Stimulated activated CD4-positive, alpha-beta T cell treated with anti-CD3 and anti-CD28 coated beads, Interleukin-1b, Interleukin-23, amount 100 ng/mL, for 1 hour (primary cell): ENCODE measurements at places on chromosomes 12 and 14.

DNA sequence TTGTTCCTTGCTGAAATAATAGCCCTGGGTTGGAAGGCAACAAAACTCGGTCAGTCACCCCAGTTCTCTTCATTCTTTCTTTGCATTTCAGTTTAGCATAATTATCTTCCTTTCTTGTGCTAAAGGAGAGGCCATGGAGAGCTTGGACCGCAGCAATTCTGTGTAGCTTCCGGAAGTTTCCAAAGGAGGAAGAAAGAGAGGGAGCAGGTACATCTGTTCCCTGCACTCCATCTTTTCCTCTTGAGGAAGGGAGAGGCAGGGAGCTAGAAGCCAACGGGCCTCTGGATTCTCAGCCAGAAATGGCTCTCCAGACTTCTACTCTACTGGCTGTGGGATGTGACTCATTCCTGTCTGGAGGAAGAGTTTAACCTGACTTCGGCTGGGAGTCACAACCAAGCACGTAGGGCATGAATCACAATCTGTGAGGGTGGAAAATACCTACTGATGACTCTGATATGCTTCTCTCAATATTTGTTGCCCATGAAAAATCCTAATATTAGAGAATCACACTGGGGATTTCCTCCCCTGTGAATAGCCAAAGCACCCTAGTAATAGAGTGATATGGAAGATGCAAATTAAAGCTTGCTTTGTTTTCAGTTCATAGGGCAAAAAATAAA is 17.0 kb downstream of the ANO6 start:
- no peak for DNase-seq

GRCh38 chr12:118053071-118053985 is 7.7 kb downstream of the WSB2 start:
- no peak for DNase-seq

DNA sequence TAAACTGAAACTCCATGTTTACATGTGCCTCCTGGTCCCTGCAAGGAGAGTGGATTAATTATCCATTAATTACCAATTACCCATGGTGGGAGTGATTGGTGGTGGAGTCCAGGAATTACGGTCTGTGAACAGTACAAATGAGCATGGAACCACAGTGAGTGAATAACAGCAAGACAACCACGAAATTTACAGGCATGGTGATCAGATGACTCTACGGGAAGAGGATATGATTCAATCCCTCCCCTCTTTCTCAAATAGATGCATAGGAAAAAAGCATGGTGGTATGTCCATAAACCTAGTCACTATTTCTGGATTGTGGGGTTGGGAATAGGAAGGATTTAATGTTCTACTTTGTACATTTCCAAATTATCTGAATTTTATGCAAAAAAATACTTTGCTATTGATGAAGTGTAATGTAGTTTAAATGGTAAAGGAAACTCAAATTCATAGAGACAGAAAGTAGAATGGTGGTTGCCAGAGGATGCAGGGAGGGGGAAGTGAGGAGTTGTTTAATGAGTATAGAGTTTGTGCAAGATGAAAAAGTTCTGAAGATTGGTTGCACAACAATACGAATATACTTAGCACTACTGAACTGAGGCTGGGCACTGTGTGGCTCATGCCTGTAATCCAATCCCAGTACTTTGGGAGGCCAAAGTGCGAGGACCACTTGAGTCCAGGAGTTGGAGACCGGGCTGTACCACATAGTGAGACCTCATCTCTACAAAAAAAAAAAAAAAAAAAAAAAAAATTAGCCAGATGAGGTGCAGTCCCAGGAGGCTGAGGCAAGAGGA is 41.2 kb upstream of the C12orf75 start:
- DNase-seq, result no peak

GRCh38 chr14:99612738-99613330 is 8.8 kb upstream of the CCDC85C start:
- no peak for DNase-seq

- no peak for DNase-seq
Measured at GRCh38 chr12:10750385-10750727, 27.2 kb upstream of the YBX3 start.

- DNase-seq, result no peak
Measured at GRCh38 chr14:65103150-65103760, 938 bp upstream of the MAX start.

GRCh38 chr14:68979021-68979721 is at the start of gene ACTN1:
ACTN1 (minus strand) TSS chr14:68979302; CDS start chr14:68979056, 246 bp downstream.
- DNase-seq, result no peak

- no peak for DNase-seq
Measured at GRCh38 chr12:98295681-98296080, 219.7 kb upstream of the TMPO start.

DNA sequence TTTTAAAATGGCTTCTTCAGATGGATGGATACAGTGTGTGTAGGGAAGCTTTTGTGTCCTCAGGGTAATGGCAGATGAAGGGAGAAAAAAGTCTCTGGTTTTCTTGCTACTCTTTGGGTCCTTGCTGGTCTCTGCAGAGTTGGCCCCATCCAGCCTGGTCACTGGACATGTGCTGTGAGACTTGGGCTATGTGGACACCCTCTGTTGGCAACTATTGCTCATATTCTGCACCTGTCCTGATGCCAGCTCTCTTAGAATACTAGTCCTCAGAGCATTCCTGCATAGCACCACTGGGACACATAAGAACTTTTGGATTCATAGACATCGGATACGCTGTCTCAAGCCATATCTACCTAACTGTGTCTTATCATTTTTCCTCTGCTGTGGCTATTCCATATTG is 20.0 kb downstream of the NAV3 start:
- DNase-seq, result no peak

DNA sequence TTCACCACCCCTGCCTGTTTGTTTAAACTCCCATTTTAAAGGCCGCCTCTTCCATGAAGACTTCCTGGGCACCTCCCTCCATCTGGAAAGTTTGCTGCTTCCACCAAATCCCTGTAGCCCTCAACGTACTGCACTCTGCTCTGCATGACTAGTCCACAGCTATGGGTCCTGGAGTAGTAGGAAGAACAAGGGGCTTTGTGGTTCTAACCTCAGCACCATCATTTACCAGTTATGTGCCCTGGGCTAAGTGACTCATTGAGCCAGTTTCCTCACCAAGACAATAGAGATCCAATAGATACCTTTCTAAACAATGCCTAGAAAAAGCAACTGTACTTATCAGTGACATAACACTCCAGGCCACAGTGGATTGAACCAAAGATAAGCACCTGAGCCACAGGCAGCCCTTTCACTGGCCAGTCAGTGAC is 8.5 kb upstream of the LTBP2 start:
- no peak for DNase-seq

DNA sequence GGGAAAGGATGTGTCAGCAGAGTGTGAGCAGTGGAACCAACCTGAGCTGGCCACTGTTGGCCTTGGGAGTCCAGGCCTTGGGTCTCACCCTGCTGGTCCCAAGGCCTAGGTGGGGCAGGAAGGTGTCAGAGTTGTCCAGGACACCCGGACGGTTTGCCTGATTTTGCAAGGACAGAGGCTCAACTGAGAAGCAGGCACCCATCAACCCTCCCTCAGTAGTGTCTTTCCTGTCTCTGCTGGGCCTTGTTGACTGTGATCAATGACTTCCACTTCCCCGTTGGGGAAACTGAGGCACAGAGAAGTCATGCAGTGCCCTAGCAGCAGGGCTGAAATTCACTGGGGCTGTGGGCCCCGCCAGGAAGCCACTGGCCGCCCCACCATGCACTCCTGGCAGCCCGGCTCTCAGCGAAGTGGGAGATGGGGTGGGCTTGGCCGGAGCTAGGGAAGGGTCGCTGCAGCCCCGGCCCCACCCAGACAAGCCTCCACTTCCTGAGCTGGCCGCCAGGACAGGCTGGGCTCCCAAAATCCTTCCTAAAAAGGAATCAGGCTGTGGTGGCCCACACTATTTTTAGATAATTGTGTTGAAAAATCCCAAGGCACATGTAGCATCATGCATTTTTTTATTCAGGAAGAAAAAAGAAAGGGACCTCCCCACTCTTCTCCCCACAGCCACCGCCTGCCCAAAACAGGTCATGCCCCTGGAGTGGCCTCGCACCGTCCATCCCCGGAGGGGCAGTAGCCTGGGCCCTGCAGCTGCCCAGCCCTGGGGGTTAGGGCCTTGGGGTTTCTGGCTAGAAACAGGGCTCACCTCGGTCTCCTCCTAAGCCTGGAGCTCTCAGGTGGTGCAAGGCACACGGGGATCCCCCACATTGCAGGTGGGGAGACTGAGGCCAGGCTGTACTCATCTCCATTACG is 127.4 kb downstream of the CALM1 start:
- DNase-seq, result no peak

DNA sequence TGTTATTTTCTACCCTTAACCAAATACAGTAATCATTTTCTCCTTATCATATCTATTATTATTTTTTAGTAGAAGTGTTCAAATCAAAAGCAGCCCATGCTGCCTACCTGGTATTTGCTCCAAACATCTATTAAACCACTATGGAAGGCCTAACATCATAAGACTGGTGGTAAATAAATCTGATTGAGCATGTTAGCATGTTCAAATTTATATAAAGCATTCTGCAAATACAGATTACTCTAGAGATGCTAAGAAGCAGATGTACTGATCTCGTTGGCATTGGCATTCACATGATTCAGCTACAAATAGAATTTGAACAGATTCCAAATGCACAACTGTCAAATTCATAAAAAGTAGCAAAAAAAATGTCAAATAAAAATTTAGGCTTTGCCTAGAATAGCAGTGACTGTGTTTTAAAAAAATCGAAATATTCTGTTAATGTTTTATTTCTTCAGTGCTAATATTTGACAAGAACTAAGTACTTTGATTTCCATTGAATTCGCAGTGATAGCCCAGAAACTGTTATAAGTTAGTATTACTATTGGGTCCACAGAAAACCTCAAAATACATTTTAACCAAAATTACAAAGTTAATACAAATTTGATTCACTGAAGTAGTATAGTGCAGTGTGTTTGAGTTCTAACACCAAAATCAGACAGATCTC is 9.4 kb upstream of the OSBPL8 start:
- no peak for DNase-seq

DNA sequence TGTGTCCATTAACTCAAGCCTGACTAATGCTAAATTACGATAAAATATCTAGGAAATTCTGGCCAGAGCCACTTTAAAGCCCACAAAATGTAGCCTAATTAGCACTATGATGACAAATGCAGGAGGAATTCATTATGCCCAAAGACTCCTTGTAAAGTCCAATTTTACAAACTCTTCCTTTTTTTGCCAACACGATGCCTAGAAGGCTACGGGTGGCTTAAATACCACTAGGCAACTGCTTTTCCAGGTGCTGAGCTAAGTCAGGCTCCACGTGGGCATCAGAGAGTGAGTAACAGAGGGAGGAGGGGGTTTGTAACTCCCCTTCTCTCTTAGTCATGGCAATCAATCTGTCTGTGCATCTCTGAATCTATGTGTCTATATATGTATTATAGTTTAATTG is 172.4 kb upstream of the NTF3 start:
- no peak for DNase-seq

- DNase-seq, result no peak
Measured at GRCh38 chr12:110301065-110301806, 20.2 kb downstream of the ATP2A2 start.

DNA sequence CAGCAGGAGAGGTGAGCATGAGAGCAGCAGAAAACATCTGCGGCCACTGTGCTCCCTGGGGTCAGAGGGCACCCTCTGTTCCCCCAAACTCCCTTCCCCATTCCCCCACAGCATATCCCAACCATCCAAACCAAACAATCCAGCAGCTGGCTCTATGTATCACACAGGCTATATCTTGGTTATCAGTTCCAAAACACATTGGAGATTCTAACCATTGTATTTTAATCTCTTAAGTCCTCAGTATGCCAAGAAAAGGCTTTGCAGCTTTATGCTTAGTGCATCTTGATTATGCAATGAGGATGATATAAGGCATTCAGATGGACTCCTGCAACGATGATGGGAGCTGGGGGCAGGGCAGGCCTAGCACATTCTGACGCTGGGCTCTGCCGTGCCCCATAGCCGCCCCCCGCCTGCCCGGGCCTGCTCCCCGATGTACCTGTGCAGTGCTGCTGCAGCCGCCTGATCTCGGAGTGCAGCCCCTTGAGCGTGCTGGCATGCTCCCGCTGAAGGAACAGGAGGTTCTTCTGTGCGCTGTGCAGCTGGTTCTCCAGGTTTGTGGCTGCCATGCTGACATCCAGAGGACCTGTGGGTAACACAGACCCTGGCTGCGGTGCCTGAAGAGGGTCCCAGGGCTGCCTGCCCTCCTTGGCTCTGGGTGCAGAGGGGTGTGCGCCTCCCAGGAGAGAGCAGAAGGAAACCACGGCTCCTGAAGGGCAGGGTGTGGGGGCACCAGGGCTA is 29.6 kb downstream of the CCDC92 start:
- DNase-seq, result no peak

GRCh38 chr12:81596558-81596957 is 162.6 kb downstream of the PPFIA2 start:
- no peak for DNase-seq

DNA sequence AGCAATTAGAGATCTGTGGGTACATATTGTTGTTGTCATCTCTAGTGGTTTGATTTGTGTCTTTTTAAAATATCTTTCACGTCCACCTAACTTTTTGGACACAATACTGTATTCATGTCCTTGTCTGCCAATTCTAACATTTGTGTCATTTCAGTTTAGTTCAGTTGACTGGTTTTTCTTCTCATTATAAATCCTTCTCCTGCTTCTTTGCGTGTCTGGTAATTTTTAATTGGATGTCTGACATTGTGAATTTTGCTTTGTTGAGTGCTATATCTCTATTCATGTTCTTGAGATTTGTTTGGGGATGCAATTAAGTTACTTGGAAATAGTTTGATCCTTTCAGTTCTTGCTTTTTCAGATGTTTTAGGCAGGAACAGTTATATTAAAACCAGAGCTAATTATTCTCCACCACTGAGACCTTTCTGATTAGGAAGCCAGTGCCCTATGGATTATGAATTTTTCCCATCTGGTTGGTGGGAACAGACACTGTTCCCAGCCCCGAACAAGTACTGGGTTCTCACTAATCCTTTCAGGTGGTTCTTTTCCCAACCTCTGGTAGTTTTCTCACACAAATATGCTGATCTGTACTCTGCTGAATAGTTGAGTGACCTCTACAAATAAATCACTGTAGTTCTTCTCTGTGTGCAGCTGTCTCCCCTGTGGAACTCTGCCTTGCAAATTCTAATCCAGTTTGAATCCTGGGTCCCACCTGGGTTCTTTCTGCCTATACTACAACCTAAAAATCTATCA is 91.1 kb upstream of the DYNC1H1 start:
- no peak for DNase-seq

DNA sequence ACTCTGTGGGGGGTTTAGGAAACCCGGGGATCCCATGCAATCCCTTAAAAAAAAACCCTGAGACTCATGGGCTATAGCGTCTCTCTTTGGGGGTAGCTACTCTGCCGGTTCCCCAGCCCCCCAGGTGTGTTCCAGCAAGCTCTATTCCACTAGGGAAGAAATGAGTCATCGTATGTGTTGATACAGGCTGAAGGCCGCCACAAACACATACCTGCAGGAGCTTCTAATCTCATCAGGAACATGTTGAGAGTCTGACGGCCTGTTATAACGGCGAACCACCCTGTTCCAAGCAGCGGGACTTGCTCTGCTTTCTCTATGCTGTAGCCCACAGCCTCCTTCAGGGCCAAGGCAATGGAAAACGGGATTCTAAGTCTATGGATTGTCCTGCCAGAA is 977 bp upstream of the KRT5 start:
- DNase-seq, result no peak

- DNase-seq, result no peak
Measured at GRCh38 chr14:101188571-101188915, 285.0 kb upstream of the RTL1 start.

- DNase-seq, result no peak
Measured at GRCh38 chr12:124190312-124191023, 104.4 kb upstream of the RFLNA start.
